ENCODE measurements at places on chromosomes 11 and 22.

DNA sequence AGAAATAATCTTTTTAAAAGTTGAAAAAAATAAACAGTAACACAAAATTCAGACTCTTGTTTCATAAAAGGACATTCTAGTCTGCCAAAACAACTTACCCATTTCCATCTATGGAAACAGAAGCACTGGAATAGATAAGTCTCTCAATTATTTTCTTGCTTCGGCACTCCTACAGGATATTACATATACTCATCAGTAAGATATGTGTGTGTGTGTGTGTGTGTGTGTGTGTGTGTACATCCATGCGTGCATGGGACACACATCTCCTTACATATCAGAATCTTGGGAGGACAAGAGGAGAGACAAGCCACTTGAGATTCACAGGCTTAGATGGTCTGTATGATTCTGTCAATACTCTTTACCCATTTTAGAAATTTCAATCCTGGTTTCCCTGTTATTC lies 144.6 kb downstream of the ATG16L2 start:
- DNase-seq, result no peak

- DNase-seq, result no peak
Measured at GRCh38 chr11:35334385-35335090, 84.8 kb downstream of the SLC1A2 start.

- DNase-seq, result no peak
Measured at GRCh38 chr22:47345025-47345424, 582.6 kb downstream of the TBC1D22A start.

DNA sequence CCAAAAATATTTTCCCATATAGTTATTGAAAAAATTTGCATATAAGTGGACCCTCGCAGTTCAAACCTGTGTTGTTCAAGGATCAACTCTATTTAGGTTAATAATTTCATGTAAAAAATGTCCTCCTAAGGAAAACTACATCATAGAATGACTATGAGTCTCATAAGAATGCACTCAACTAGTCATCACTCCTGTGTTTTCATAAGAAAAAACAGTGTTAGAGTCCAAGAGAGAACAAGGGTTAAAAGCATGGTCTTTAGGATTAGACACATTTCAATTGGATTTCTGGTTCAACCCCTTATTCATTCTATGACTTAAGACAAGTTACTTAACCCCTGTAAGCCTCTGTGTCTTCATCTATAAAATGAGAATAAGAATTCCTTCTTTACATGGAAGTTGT lies 5.1 kb downstream of the PARVA start:
- DNase-seq, result no peak

GRCh38 chr11:7584910-7585309 lies 71.1 kb downstream of the PPFIBP2 start:
- no peak for DNase-seq

- DNase-seq, result no peak
Measured at GRCh38 chr11:77073328-77074001, 6.7 kb downstream of the CAPN5 start.

- DNase-seq, result no peak
Measured at GRCh38 chr11:19922689-19923035, 210.0 kb downstream of the NAV2 start.

- no peak for DNase-seq
Measured at GRCh38 chr11:30868626-30869081, 282.5 kb upstream of the MPPED2 start.

- no peak for DNase-seq
Measured at GRCh38 chr11:64244966-64245365, 1.8 kb downstream of the PPP1R14B start.

DNA sequence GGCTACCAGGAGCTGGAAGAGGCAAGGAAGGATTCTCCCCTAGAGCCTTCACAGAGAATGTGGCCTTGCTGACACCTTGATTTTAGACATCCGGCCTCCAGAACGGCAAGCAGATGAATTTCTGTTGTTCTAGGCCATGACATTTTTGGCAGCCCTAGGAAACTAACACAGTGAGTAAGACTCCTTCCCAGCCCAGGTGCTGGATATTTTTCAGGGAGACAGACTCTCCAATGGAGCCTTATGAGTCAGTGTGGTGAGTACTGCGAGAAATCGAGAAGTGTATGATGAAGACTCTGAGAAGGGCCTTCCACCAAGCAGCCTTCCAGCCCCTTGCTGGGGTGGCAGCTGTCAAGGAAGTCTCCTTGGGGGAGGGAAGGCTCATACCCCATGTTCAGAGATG lies 114.4 kb downstream of the OSBP2 start:
- no peak for DNase-seq

DNA sequence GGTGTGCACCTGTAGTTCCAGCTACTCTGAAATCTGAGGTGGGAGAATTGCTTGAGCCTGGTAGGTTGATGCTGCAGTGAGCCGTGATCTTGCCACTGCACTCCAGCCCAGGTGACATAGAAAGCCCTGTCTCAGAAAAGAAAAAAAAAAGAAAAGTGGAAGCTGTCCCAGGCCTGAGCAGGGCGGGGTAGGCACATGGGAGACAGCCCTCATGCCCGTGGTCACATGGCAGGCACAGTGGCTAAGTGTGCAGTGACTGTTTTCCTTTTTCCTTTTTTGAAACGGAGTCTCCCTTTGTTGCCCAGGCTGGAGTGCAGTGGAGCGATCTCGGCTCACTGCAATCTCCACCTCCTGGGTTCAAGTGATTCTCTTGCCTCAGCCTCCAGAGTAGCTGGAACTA lies 7.8 kb downstream of the OTUB1 start:
- DNase-seq, result no peak

GRCh38 chr22:29148036-29148435 lies 57.7 kb upstream of the EMID1 start:
- DNase-seq, result no peak

GRCh38 chr11:77371646-77372045 lies 70.2 kb upstream of the GDPD4 start:
- no peak for DNase-seq

GRCh38 chr11:88087337-88087736 lies 87.9 kb downstream of the RAB38 start:
- no peak for DNase-seq

GRCh38 chr11:17828311-17828751 lies 93.8 kb downstream of the KCNC1 start:
- no peak for DNase-seq

GRCh38 chr11:76802621-76803020 lies 19.5 kb downstream of the TSKU start:
- no peak for DNase-seq

- no peak for DNase-seq
Measured at GRCh38 chr11:69027704-69028372, 14.8 kb upstream of the MRGPRF start.
